ENCODE measurements at places on chromosomes 13 and 19.

DNA sequence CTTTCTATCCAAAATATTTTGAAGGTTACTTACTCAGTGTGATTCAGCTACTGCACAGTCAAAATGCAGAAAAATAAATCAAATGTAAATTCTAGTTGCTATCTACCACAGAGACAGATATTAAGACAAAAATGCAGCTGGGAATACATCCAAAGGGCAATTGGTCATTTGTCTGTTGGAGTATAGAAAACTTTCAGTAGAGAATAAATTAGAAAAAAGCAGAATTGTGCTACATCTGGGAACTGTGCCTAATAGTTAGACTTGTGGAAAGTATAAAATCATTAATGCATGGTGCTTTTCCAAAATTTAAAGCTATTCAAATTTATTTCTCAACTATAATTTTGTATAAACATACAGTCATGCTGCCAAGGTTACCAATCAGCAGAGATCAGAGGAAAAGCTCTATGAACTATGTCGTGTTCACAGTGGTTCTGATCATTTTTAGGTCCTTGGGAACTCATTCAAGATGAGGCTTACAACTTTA lies 1635.8 kb downstream of the PCDH9 start:
- DNase-seq = peak; percentile 75

GRCh38 chr13:30725326-30726085 lies 9.8 kb upstream of the ALOX5AP start:
- DNase-seq = no peak

GRCh38 chr19:3949294-3949693 lies 16.4 kb downstream of the NMRK2 start:
- DNase-seq = no peak

DNA sequence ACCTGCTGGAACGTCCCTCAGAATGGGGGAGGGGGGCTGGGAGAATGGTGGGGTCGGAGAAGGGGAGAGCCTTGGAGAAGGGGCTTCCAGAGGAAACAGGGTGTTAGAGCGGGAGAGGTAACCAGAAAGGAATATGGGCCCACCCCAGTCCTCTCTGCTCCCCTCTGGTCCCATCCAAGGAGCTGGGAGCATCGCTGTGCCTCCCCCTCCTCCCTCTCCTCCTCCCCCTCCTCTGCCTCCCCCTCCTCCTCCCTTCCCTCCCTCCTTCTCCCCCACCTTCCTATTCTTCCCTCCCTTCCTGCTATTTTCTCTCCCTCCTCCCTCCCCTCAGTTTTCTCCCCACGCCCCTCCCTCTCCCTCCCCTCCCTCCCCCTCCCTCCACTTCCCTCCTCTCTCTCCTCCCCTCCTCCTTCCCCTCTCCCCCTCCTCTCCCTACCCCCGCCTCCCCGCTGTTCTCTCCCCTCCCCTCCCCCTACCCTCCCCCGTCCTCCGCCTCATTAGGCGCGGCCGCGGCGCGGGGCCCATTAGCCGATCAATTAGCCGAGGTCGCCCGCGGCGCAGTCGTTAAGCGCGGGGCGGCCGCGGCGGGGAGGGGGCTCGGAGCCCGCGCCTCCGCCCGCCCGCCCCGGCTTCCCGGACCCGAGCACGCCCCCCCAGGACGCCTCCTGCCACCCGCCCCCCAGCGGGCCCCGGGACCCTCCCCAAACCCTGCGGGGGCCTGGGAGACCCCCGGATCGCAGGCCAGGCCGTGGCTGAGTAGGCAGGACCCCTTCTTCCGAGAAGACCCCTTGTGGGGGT lies 15.4 kb downstream of the TLE5 start:
- no peak for DNase-seq

GRCh38 chr13:30936971-30937370 lies 4.5 kb downstream of the TEX26 start:
- DNase-seq = no peak

DNA sequence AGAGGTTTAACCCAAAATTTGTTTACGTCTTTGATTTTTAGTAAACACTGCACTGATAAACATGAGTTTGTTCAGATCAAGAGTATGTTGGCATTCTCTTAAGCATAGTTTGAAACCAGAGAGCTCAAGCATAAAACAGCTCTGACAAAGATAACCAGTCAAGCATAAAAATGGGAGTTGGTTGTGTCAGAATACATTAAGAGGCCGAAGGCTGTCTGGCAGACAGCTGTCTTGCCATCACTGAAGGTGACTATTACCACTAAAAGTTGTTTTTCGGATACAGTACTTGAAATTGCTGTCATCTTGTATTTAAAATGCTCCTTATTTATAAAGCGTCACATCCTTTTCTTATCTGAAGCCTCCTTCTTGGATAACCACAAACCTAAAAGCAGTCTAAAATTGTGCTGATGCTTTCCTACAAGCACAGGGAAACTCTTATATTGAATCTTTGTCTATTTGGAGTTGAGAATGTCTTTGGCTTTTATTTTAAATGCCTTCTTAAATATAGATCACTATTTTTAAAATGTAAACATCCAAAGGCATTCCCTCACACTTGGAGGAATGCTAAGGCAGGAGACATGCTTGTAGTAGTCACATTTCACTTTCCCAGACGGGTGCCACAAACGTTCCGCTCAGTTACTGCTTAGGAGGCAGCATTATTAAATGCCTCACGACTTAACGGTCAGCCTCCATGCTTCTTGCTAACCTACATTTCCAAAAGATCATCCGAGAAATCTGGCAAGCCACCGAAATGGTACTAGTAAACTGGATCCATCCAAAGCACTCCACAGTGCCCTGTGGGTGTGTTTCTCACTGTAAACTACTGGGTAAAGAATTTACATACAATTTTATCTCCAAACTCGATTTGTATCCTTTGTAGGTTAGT lies 1.5 kb downstream of the SMAD9 start:
- DNase-seq = peak; percentile 34

- no peak for DNase-seq
Observed at GRCh38 chr19:4043401-4043800, 23.3 kb downstream of the ZBTB7A start.

- DNase-seq = peak; percentile 2
Observed at GRCh38 chr13:64925284-64925683, 2304.9 kb downstream of the PCDH9 start.

DNA sequence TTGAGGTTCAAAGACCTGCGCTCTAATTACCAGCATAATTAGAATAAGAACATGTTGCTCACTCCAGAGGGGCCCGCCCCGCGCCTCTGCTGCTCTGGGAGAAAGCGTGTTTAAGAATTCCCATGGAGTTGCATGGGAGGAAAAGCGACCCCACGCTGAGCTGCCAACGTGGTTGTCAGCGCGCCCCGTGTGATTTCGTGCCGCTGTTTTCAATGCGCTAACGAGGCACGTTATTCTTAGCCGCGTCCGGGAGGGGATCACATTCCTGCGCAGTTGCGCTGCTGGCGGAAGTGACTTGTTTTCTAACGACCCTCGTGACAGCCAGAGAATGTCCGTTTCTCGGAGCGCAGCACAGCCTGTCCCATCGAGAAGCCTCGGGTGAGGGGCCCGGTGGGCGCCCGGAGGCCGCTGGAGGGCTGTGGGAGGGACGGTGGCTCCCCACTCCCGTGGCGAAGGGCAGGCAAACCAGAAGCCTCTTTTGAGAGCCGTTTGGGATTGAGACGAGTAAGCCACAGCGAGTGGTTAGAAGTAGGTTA lies 173.8 kb upstream of the SOX1 start:
- no peak for DNase-seq

DNA sequence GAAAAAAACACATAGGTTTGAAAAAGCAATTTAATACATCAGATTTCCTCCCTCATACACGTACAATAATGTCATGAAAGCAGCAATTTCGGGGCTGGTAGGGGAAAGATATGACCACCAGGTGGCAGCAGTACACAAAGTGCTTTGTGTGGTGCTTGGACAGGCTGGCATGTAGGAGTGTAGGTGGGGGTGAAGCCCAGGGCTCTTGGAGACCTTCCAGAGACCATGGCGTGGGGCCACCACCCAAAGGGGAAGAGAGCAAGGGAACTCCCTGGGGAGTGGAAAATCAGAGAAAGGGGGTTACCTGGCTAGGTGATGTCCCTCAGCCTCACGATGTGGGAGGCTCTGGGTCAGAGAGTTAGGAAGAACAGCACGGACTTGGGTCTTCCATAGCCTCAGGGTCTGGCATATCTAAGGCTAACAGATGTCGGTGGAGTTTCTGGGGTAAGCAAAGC lies 11.8 kb upstream of the CCNA1 start:
- peak; percentile 57 for DNase-seq

DNA sequence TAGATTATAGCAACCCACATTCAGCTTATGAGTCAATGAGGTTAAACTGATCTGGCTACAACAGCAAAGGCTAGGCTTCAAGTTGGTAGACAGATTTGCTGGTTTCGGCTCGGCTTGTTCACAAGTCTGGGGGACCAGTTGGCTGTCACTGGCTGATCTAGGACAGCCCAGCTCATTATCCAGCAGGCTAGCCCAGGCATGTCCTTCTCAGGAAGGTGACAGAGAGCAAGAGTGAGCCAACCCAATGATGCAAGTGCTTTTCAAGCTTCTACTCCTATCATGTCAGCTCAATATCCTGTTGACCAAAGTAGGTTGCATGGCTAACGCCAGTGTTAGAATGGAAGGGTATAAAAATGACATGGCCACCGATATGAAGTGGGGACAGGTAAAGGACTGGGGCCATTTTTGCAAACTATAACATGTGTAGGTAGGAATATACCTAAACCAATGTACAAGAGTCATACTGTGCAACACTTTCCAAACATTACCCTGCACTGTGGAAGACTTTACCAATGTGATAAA lies 220.9 kb upstream of the SOX21 start:
- no peak for DNase-seq
